ENCODE measurements at places on chromosomes 16 and 17.

- no peak for DNase-seq
Observed at GRCh38 chr17:64060331-64060730, 39.9 kb upstream of the ICAM2 start.

GRCh38 chr17:58529275-58529674, 14.8 kb upstream of the MTMR4 start:
- no peak for DNase-seq

- no peak for DNase-seq
Observed at GRCh38 chr16:35181422-35182030, 1722.1 kb downstream of the TP53TG3F start.

DNA sequence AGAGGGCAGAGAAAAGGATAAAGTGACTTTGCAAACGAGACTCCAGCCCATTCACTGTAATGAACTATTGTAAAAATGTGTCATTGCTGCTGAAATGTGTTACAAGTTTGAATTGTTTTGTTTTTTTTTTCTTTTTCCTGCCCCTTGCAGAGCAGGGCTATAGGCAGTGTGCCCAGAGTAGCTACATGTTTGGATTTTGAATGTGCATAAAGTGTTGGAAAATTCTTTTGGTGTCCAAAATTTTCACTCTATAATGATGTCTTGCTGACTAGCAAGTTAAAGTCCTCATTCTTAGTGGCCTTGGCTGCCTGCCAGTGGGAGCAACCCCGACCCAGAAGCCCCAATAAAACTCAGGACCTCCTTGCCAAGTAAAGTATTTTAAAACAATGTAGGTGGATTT, 66.5 kb downstream of the IGF2BP1 start:
- DNase-seq: no peak

DNA sequence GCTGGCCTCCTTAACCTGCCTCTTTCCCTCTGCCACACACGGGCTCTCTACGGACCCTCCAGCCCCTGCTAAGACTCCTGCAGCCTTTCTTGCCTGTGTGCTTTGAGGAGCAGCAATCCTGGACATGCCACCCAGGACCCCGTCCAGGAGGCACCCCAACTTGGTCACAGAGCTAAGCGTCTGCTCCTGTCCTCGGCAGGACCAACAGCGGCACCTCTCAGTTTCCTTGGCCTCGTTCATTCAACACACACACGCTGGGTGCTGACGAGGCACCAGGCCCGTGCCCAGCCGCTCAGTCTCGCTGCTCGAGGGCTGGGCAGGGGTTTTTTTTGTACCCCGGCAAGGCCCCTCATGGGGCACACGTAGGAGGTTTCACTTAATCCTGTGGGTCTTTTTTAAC, 15.2 kb downstream of the RPH3AL start:
- no peak for DNase-seq
